ENCODE measurements at places on chromosomes 1 and 21.
A peak's percentile ranks its signal among the peaks of the same experiment; 100 is the strongest.

GRCh38 chr21:17257784-17258183, 255.1 kb upstream of the CXADR start:
- DNase-seq = no peak

DNA sequence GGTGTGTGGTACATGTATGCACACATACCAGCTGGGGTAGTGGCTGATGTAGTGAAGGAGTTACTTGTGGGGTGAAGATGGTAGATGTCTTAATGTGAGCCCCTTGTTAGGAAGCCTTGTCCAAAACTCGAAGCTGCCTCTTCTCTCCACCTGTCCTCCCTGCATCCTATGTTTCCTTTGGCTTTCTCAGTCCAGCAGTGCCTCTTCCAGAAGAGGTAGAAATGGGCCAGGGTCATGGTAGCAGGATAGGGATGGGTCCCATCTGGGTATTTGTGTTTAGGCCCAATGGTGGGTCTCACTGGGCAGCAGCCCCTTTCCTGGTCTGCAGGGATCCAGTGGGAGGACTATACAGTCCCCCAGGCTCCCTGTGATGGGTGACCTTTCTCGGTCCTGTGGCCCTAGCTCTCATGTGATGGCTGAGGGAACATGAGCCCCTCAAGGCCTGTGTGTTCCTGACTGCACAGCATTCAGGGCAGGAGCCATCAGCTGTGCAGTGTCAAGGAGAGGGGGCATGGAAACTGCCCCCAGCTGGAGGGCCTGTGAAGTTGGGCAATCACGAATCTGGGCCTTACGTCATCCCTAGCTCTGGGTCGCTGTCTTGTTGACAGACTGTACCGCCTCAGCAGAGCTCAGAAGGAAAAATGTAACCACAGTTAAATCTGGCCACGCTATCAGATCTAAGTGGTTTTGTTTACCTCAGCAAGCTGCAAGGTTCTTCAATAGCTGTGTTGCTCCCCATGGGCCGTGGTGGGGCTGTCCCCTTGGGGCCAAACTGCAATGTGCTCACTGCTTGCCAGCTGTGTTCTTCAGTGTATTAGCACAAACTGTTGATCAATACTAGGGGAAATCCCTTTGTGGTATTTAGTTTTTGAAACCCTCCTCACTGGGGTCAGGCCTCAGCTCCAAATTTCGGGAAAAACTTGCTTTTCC, 82.7 kb downstream of the NOS1AP start:
- DNase-seq = no peak

DNA sequence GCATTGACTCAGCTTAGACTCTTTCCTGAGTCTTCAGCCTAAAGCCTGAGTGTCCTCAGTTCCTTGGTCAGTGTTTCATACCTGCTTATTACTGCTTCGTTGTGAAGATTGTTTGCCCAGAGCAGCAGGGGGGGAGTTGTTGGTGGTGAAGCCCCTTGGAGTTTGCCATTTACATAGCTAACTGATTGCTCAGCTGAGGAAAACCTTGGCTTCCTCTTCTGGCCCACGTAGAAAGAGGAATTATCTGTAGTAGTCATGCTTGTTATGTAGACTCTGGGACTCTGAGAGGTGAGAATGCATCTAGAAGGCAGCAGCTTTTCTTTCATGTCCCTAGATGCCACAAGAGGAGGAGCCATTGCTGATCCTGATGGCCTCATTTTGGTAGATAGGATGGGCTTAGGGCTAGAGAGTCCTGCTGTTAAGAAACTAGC, 125.9 kb downstream of the MAST2 start:
- DNase-seq = peak; percentile 55

- DNase-seq = no peak
Measured at GRCh38 chr1:167117225-167117624, 23.4 kb downstream of the STYXL2 start.

GRCh38 chr1:178923512-178923911, 52.6 kb upstream of the ANGPTL1 start:
- DNase-seq = no peak

DNA sequence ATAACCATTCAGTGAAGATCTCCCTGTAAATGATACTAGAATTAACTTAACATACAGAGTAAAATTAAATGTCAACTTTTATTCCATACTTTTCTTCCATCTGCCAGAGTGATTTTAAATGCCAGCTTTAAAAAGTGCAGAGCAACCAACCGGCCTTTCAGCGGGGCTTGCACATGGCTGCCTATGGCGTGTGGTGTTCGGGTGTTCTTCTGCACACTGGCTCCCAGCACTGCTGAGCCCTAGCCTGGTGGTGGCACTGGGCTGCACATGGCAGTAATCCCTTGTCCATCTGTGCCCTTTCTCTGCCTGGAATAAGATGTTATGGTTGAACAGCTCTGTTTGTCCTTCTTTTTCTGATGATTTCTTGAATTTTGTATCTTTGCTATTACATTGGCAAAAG, 156.3 kb downstream of the SNX7 start:
- DNase-seq = no peak

DNA sequence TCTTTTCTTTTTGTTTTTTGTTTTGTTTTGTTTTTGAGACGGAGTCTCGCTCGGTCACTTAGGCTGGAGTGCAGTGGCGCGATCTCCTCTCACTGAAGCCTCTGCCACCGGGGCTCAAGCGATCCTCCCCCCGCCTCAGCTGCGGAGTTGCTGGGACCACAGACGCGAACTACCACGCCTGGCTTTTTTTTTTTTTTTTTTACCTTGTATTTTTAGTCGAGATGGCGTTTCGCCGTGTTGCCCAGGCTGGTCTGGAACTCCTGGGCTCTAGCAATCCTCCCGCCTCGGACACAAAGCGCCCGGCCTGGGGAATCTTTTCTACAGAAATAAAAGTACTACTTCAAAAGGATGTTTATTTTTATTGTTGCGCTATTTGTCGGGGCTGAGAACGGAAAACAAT, 1.1 kb upstream of the SETDB1 start:
- DNase-seq = no peak

DNA sequence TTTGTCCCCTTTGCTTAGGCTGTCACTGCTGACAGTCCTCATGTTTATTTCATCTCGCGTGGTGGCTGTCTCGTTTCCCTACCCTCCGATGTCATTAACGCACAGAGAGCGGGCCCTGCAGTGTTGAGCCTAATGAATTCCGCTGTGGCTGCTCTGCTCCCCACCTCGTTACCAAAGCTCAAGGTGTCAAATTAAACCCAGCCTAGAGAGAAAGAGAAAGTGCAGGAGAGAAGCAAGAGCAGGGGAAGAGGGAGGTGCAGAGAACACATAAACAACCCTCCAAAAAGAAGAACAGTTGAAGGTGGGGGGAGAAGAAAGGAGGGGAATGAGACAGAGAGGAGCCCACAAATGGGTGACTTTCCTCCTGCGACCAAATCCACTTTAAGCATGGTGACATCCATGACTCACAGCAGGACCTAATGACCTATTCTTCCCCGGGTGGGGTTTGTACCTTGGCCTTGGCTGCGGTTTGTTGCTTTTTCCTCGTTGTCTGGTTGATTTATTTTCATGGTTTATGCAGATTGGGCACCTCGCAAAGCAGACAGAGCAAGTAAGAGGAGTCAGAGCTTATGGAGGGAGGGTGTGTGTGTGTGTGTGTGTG, 92.5 kb downstream of the PBX1 start:
- DNase-seq = no peak

DNA sequence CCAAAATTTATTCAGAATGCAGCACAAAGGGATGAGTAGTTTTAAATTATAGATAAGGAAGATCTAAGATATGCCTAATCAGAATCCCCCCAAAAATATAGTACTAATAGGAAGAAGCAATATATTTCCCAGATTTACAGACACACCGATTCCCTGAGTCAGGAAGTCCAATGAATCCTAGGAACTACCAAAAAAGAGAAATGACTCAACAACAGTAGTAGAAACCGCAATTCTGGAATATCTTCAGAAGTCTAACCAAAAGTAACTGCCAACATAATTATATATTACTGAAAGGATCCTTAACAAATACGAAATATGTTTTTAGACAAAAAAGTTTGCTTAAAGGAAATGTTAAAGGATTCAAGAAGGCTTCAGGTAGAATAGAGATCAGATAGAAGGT, 10.3 kb downstream of the AHCTF1 start:
- no peak for DNase-seq

DNA sequence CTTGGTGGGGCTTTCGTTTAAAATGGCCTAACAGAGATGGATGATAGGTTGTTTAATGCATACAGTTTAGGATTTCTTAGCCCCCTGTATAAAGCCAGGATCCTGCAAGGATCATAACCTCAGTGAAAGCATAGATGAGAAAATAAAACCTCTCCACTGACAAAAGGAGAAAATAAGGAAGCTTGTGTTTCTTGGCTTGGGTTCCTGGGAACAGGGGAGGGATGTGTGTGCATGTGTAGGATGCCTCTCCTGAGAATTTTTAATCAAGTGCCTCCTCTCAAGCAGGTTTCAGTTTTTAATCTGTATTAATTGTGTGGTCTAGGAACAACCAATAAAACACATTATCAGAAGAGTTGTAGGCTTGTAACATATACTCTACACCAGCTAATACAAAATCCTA, 26.1 kb downstream of the PRKACB start:
- no peak for DNase-seq

DNA sequence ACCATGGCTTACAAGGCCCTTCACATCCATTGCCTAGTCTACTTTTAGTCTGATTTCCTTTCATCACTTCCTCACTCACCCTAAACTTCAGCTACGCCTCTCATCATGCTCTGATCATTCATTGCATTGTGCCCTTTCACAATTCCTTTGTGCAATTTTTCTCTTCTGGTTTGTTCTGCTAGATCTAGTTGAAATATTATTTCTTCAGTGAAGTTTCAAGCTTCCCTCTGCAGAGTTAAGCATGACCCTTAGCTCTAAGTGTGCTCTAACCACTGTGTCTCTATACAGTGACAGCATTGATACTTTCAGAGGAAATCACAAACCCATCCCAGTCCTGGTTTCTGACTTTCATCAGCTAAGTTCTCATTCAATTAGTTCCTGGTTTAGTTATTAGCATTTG, 166.1 kb downstream of the PLA2G4A start:
- DNase-seq = no peak

DNA sequence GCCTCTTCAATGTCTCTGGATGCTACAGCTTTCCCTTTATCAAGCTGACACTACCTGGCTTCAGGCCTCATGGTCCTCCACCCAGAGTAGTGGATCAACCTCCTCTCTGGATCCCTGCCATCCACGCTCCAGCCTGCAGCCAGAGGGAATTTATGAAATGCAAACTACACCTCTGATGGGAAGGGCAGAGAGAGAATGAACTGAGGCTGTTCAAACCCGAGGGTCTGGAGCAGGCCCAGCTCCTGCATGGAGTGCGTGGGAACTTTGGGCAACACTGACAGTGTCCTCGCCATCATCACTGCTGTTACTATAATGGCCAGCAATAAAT, 157.8 kb downstream of the TRABD2B start:
- no peak for DNase-seq

DNA sequence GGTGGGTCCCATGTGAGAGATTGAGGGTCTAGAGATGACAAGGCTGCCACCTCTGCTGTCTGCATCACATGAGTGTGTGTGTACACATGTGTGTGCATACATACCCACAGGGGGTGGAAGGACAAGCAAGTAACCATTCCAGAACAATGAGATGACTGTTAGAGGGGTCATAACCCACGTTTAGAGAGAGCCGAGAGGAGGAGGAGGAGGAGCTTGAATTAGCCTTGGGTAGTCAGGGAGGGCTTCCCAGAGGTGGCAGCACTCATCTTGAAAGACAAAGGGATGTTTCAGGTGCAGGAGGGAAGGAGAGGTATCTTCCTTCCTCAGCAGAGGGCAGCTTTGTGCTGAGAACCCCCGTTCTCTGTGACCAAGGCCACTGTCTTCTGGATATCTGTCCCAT, 21.3 kb downstream of the TNFRSF1B start:
- no peak for DNase-seq

DNA sequence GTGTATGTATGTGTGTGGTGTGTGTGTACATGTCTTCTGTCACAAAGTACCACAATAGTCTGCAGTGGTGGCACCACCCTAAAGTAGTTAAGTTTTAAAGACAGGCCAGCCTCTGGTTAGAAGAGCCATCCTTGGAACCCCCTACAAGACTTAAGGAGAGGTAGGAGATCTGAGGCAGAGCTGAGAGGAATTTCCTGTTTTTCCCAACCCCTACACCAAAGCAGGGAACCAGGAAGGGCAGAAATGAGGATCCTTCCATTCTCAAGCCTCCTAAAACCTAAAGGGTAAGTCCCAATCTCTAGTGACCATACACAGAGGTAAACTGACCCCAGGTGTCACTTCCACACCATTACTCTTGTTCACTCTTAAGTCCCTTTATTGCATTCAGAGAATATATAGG, 11.1 kb downstream of the PEA15 start:
- no peak for DNase-seq

DNA sequence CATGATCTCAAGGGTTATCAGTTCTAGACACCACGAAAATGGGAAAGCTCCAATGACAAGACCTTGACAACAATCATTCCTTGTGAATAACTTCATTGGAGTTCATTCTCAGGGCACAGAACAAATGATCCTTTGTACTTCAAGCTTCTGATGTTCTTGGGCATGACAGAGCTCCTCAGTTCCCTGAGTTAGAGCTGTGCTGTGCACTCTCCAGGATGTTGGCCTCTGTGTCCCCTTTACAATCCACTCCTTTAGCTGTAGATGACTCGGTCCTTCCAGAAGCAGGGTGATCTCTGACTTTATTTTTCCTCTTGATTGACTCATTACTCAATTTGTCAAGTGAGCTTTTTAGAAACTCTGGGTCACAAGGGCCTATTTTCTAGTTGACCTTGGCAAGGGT, 3.9 kb upstream of the FAM78B start:
- DNase-seq = no peak

DNA sequence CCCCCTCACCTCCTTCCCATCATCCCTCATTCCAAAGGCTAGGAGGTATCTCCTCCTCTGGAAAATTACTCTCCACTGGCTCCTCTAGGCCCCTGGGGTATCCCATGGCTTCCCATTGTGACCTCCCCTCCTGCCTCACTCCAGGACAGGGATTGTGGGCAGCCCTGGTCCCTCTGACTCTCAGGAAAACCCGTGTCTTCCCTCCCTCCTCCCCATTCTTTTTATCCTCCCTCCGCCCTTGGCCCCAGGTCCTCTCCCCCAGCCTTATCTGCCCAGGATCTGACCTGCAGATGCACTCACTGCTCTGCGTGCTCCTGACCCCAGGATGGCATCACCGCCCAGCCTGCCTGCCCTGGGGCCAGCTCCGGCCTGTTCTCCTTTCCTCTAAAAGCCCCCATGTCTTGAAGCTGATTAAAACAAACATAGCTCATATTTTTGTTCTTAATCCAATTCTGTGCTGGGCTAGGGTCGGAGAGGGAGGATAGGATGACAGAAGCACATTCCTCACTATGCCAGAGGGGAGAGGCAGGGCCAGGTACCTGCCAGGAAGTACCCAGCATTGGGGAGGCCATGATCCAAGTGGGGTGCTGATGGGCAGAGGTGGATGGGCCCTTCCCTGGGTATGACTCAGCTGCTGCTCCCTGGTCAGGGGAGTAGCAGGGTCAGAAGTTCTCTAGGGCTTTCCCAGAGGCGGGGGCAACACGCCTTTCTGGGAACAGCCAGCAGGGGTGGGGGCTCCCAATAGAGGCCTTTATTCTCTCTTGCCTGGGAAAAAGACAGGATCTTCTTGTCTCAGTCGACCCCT, 13.8 kb upstream of the UBL4B start:
- DNase-seq = no peak

Data from Panc1 (cell line).